T-helper 1 cell (primary cell): ENCODE measurements at places on chromosomes 13 and 19.

GRCh38 chr13:98985591-98985990 is 7.7 kb upstream of the DOCK9 start:
- DNase-seq: no peak

DNA sequence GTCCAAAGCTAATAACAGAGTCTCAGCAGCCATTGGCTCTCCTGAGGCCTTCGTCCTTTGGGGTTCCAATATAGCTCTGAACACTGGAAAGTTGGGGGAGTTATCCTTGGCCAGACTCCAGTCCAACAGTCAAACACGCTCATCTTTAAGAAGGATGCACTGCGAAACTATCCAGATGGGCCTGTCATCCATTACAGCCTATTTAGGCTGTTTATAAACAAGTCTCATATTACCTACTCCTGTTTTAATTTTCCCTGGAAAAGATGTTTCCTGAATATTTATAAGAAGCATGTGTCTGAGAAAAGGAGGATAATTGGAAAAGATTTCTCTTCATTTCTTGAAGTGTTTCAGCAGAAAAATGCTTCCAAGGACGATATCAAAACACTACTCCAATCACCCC is 170.7 kb downstream of the DCT start:
- no peak for DNase-seq

- no peak for DNase-seq
Measured at GRCh38 chr13:22589880-22590279, 590.9 kb upstream of the SGCG start.

DNA sequence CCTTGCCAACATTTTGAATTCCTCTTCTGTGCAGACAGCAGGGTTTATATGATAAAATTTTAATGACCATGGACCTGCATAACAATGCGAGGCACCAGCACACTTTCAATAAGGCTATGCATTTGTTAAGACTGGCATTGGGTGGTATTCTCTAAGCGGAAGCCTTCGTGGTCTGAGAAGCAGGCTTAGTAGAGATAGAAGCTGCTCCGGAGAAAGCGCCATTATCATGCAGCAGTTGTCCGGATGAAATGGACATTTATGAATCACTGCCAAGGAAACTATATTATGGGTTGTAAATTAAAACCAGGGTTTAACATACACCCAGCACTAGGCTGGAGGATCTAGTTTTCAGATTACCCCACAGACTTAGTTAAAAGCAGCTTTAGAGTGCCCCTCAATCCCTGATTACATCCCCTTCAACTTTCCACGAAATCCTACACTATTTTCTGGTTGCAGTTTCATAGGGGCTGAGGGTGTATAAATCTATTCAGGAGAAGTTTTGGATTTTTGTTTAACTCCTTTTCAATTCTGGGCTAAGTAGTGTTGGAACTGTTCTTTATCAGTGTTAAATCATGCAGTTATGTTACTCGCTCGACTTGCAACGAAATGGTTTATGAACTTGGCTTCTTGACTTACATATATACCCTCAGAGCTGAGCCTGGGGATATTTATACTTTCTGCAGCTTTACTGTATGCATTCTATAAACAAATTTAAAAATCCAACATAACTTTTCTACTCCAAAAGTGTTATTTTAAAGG is 193.3 kb downstream of the PCDH9 start:
- no peak for DNase-seq

DNA sequence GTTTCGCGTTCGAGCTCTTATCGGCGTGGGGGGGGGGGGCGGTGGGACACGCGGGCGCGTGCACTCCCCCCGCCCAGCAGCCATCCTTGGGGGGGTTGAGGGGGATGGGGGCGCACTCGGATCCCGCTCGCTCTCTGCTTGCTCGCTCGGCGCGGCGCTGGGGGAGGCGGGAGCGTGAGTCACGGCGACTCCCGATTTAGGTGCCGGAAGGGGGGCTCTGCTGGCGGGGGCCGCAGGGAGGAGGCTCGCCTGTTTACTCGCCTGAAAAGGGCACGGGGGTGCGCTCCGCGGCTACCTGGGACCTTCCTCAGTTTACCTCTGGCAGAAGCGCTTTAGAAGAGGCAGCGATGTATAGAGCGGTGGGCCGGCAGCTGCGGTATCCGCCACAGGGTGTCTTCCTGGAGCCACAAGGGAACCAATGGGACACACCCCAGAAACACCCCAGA is 1.1 kb upstream of the PDE4A start:
- no peak for DNase-seq
